Lower lobe of right lung (tissue), 2 donors: ENCODE measurements at places on chromosomes 2 and 18.

- DNase-seq = no peak
Measured at GRCh38 chr2:18922276-18922675, 332.9 kb upstream of the NT5C1B start.

GRCh38 chr2:127153691-127154158 is 46.8 kb upstream of the BIN1 start:
- DNase-seq = no peak

GRCh38 chr2:9694661-9695234 is 64.0 kb upstream of the YWHAQ start:
- no peak for DNase-seq

GRCh38 chr2:231017231-231017598 is 20.1 kb upstream of the C2orf72 start:
- DNase-seq = no peak

DNA sequence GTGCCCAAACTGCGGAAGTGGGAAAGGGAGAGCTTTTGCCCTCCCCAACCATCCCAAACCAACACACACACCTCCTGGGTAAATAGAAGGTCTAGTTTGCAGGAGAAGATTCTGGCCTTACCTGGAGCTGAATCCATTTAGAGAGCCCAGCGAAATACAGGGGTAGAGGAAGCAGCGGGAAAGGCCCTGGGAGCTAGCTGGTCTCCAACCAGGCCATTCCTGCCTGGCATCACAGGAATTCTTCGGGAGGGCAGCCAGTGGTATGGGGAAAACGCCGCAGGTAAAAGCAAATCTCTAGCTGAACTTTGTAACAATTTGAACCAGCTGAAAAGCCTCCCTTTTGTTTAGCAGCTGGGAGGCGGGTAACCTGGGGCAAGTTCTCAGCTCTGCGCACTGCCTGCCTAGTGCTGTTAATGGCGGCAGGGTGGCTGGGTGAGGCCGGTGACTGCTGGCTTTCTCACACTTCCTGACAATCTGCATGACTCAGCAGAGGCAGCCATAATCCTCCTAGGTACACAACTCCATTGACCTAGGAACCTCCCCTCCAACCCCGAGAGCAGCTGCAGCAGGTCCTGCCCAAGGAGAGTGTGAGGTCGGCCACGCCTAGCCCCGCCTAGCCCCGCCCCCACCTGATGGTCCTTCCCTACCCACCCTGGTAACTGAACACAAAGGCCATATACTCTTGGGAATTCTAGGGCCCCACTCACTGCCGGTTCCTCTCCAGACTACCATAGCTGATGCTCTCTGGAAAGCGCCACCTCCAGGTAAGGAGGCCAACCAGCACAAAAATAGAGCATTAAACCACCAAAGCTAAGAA is 483.8 kb upstream of the REG3G start:
- no peak for DNase-seq

- DNase-seq = no peak
Measured at GRCh38 chr2:146004462-146004861, 1484.5 kb upstream of the ZEB2 start.
